ENCODE measurements at places on chromosomes 2 and 18.

- DNase-seq = peak; percentile 68
Measured at GRCh38 chr2:231687133-231687852, 21.0 kb upstream of the PTMA start.

DNA sequence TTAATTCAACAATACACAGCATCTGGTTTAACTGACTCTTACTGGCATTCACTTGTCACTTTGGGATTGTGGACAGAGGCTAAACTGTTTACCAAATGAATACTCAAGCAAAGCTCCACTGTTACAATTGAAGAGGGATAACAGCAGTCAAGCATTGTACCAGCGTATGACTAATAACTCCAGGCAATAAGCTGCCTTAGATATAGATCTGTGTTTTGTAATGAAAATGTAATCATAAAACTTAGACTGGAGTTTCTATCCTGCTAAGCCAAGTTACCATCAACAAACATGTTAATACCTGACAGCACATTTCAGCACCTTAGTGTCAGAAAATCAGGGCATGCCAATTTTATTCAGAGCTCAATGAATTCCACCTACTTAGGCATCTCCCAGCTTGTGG lies 889.5 kb downstream of the EPHA4 start:
- no peak for DNase-seq

DNA sequence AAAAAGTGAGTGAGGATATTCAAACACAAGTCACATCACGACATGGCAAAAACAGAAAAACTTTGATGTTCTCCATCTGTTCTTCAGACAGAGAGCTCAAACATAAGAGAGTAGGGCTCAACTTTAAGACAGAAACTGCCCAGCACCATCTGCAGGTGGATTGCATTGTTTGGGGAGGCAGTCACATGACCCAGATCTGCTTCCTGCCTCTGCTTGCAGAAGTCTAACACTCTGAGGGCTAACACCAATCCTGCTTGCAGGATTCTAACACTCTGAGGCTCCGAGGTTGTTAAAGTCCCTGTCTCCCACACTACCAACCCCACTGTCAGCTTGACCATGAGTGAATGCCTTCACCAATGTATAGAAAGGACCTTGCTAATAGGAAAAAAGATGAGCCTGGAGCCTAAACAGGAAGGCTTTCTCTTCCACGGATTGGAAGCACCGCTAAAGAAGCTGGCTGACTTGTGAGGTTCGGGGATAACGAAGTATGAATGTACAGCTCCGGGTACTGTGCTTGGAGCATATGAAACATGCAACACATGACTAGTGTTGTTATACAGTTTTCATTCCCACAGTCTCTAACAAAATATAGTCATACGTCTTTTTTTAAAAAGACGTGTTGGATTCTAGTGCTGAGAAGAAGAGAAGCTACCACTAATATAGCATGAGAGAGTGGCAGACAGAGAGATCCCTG lies 176.6 kb upstream of the CREB1 start:
- peak; percentile 20 for DNase-seq

DNA sequence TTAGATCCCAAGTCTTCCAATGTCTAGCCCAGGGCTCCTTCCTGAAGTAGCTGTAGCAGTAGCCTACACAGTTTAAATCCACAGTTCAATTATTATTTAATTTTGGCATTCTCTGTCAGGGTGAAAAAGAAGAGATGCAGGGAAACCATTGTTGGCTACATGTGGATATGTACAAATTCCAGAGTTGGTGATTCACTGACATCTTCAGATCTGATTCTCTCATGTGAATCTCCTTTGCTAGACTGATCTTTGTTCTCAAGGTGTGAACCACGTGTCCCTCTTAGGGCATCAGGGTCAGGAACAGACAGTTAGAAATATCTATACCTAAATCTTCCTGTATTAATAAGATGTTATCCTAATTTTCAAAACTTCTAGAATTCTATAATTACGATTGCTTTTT lies 36.7 kb downstream of the ADCYAP1 start:
- no peak for DNase-seq

DNA sequence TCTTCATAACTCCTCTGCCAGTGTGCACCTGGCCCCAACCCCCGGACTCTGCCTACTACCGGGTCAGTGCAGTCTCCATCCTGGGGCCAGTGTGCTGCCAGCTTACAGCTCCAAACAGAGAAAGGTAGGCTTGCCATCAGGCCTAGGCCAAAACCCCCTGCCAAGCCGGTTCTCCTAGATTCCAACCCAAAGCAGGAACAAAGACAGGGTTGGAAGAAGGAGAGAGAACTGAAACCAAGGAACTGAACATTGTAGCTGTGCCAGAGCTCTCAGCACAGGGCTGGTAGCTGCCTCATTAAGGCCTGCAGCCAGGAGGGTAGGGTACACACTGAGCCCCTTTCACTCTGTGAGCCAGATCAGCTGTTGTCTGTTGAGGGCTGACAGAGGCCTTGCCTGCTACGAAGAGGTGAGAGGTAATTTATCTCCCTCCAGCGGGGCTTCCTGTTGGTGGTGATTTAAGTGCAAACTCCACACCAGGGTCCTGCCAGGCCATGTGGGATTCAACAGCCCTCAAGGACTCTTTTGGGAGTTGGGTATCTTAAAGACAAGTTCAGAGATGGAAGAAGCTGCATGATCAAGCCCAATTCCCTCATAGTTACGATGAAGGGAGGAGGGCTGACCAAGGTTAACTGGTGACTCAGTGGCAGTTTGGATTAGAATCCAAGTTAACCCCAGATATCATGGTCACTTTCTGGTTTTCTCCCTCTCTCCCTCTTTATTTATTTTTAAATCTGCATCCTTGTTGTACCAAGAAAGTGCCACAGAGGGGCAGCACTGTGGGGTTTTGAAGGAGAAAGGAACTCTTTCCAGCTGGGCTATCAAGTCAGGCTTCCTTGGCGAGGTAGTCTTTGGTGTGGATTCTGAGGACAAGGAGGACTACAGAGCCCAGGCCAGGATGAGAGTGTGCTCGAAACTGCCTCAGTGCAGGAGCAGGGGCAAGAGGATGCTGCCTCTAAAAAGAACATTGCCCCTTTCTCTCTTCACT lies 48.1 kb downstream of the CYRIA start:
- no peak for DNase-seq

DNA sequence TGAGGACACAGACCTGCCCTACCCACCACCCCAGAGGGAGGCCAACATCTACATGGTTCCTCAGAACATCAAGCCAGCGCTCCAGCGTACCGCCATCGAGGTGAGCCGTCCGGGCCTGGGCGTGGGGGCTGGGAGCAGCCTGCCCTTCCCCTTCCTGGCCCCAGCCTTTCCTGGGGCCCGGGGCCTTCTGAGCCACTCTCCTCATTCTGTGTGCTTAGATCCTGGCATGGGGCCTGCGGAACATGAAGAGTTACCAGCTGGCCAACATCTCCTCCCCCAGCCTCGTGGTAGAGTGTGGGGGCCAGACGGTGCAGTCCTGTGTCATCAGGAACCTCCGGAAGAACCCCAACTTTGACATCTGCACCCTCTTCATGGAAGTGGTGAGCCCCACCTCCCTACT lies 157.9 kb downstream of the DYSF start:
- DNase-seq = no peak

- DNase-seq = no peak
Measured at GRCh38 chr2:236172255-236173035, 4.3 kb upstream of the GBX2 start.

- DNase-seq = no peak
Measured at GRCh38 chr2:9280224-9280623, 73.6 kb downstream of the ASAP2 start.

Data from CD4-positive, alpha-beta T cell treated with Interleukin-4 for 1 hour (primary cell).